HS-27A (cell line): ENCODE measurements at places on chromosomes 4 and X.

GRCh38 chr4:184544788-184545409 is 70.5 kb upstream of the IRF2 start:
- no peak for DNase-seq

DNA sequence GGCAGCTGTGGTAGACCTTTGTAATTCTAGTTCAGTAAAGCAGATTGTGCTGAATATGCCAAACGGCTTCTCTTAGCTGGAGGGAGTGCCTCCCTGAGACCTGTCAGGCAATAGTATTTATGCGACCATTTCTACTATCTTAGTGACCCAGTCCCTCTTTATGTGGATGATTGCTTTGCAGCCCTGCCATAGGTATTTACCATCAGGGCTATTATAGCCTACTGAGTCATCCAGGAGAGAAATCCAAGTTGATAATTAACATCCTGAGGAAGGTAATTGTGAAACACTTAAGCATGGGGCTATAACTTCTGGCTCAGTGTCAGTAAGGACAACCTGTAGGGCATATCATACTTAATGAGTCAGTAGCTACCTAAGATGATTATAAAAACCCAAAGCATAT is 103.9 kb upstream of the MAOA start:
- no peak for DNase-seq

GRCh38 chr4:74418063-74418670 is 26.8 kb upstream of the AREG start:
- peak; percentile 80 for DNase-seq

DNA sequence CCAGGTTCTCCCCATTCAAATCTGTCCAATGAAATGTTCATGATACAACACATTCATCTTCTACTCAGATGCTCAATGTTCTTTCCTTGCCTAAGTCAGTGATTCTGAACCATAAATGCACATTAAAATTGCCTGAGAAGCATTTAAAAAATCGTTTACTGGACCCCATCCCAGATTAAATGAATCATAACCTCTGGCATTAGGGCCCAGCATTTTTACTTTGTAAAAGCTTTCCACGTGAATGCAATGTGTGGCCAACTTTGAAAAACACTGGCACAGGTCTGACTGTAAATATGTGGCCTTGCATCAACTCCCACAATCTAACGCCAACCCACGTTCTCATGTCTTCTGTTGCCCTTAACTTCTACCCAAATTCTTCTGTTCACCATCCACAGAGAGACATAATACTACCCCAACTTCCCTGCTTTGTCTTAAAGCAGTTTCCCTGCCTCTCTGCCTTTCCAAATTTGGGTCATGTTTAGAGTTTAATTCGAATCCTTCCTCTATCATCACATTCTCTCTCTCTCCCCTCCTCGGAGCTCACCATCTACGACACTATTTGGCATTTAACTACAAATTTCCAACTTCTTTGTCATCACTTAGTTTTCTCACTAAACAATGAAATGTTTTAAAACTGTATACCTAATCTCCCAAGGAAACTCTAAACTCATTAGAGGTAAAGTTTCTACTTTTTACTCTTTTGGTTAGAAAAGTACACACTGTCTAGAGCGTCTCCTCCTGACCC is 78.7 kb downstream of the PRKG2 start:
- DNase-seq = peak; percentile 42

GRCh38 chrX:42975906-42976305 is 197.9 kb upstream of the PPP1R2C start:
- no peak for DNase-seq

DNA sequence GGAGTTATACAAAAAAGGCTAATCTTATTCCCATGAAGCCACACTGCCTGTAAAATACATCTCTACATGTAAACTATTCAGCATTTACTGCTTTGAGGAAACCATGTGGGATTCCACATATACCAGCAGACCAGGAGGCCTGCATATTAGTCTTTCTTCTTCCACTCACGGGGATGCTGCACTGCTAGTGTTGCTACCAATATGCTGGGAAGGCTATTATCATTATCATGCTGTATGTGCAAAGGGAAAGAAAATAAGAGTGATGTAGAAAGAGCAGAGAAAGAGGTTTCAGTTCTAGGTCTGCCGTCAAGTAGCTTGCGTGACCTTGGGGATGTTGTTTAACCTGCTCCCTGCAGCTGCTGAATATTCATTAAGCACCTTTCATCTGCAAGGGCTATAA is 61.0 kb downstream of the MGST2 start:
- no peak for DNase-seq

DNA sequence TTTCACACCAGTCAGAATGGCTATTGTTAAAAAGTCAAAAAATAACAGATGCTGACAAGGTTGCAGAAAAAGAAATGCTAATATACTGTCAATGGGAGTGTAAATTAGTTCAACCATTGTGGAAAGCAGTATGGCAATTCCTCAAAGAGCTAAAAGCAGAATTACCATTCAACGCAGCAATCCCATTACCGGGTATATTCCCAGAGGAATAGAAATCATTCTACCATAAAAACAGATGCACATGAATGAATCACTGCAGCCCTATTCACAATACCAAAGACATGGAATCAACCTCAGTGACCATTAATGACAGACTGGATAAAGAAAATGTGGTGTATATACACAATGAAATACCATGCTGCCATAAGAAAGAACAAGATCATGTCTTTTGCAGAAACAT is 243.0 kb downstream of the STPG2 start:
- DNase-seq = no peak

DNA sequence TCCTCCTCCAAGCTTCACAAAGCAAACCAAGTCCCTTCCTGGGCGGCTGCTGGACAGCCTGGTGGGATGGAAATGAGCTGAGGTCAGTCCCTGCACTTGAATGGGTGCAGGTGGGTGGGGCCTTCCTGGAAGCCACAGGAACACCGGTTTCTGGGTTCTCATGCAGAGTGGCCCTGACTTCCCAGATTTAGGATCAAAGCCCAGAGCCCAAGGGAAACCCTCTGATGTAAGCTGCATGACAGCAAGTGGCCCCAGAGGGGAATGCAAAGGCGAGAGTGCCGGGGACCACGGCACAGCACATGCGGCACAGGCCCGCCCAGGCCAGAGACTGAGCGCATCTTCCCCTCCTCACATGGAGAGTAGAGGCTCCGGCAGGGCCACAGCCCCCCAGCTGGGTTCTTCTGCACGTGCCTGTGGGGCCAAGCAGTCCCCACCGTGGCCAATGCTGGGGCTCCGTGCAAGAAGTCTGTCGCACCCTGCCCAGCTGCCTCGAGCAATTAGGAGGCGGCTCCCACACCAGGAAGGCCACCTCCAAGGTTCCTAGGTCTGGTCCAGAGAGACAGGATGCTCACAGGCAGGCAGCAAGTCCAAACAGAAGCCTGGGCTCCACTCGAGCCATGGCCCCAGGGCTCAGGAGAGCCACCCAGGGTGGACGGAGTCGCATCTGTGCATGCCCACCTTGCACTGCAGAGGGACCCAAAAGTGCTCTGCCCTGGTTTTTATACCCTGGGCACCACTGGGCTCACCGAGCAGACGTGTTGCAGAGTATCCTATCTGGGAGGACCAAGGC is 83.0 kb downstream of the HTRA3 start:
- no peak for DNase-seq

DNA sequence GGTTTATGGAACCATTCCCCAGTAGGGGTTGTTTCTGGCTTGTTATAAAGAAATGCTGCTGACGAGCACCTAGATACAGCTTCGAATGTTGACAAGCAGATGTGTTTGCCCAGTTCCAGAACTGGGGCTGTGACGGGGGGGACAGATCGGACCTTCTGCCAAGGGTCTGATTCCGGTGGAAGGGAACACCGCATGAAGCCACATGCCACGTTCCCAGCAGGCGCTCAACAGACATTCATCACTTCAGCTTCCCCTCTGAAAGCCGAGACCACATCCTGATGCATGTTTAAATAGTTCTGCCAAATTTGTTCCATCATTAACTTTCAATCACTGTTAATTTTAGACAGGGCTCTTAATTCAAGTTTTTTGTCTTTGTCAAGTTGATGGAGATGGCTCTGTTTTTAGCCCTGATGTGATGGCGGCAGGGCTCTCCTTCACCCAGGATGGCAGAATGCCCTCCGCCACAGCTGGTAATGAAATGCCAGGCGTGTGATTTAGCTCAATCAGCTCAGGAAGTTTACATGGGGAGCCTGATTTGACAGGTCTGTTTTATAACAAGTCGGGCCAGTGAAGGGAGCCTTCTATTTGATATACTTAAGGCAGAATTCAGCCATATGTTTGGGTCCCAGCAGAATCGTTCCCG is 57.4 kb downstream of the PSAPL1 start:
- DNase-seq = no peak

- DNase-seq = peak; percentile 67
These were observed 342.4 kb downstream of the BCOR start for GRCh38 chrX:39755143-39756032.

DNA sequence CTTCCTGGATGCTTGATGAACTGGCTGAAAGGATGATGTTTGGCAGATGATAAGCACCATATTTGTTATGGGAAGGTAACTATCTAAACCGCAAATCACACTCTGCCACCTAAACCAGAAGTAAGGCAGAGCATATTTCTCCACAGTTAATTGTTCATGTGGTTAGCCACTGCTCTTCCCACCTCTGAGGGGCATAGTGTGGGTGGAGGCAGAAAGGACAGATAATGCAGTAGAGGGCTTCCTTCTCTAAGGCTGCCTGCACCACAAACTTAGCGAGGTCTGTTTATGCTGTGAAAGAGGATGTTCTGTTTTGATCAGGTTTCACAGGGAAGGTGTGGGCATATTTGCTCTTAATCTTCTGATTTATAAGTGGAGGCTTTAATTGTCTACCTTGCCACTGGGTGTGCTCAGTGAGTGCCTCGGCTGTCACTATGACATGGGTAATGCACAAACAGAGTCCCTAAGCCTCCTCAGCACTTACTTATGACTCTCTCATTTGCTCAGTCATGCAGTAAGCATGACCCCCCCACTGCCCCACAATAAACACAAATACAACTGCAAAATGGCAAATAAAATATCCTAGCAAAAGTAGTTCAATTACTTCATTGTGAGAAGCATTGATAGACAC is 401.0 kb downstream of the TMA16 start:
- DNase-seq = no peak

DNA sequence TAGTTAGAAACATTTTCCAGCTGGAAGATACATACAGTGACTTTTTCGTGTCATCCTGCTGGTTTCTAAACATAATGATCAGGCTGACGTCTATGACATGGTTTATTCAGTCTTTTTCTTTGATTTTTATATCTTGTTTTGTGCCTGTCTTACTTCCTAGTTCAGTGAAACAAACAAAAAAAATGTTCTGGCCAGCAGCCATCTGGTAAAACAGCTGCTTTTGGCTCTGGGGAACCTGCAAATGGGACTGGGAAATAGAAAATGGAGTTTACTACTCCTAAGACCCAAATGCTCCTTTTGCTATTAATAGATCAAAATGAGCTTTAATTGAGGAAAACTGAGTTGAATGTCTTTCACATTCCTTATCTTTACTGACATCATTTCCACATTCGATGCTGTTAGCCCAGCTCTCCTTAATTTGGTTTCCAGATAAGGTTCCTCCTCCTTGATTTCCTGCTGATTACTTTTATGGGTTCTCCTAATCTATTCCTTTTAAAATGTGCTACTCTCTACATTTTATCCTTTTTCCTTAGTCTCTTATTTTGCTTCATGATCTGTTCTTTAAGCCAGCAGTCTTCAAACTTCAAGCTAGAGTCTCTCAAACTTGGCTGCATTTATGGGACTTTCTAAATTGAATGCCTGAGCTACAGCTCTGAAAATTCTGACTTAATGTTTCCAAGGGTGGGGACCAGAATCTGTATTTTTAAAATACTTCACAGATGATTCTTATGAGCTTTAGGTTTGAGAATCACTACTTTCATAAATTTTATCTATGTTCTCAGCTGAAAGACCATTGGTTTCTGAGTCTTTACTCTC is 499.5 kb downstream of the ANKRD50 start:
- no peak for DNase-seq

DNA sequence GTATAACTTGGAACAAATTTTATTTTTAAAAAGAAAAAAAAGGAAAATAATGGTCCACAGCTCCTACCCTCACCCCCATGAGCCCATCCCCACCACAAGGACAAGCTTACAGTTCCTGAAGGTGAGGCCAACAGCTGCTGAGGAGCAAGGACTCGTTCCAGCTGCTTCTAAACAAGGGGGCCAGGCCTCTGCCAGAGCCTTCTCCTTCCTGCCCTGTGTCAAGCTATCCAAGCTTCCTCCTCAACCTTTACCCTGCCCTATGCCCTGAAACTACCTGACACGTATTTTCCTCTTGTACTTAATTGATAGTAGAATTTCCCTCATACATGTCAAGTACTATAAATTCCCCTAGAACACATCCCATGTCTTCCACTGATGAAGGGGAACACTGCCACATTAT is 8.8 kb downstream of the SH3D19 start:
- no peak for DNase-seq

- DNase-seq = no peak
These were observed 57.2 kb upstream of the HS3ST1 start for GRCh38 chr4:11485926-11486325.

- no peak for DNase-seq
These were observed 38.7 kb downstream of the TFDP3 start for GRCh38 chrX:133179500-133179899.

DNA sequence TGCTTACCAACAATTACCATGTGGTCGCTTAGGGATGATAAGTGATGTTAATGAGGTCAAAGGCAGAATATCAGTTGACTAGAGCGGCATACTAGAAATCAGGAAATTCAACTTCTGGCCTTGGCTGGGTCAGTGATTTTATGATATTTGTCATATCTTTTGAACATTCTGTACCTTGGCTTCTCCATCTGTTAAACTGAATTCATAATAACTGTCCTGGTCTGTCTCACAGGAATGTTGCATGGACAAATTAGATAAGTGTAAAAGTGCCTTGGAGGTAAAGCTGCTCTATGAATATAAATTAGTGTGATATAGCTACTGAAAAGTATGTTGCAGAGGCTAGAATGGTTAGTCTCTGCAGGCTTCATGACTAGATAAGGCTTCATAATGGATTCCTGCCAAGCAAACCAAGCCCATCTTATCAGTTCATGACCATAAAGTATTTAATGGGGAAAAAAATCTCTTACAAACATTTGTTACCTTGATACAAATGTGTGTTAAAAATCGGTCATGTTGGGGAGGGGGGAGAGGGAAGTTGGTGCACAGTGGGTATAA is 104.6 kb upstream of the BMPR1B start:
- DNase-seq = no peak

- no peak for DNase-seq
These were observed 11.6 kb downstream of the MAGEB16 start for GRCh38 chrX:35809781-35810180.
